Muscle of back (tissue), 13 donors: ENCODE measurements at places on chromosomes 4 and X.

GRCh38 chrX:84187533-84188319 lies at the start of gene RPS6KA6:
RPS6KA6 (minus strand) TSS chrX:84188199; CDS start chrX:84187899, 300 bp downstream.
- peak; percentile 25 for DNase-seq

- no peak for DNase-seq
These were observed 56.1 kb upstream of the CCDC149 start for GRCh38 chr4:24968992-24969391.

GRCh38 chrX:38275615-38276014 lies 51.7 kb downstream of the RPGR start:
- no peak for DNase-seq

DNA sequence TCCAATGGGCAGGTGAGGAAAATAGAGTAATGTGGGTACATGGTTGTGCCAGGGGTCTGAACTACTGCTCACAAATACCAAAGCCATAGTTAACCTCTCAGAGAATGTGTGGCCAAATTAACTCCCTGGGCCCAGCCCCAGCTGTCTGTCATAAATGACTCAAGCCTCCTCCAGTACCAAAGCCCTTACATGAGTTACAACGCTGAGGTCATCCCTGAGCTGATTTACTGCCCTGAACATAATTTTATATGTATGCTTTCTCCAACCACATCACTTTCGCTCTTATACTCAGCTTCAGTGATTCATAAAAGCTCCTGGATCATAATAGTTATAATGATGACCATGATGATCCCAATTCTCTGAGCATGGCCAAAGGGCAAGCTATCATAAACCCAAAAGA lies 283.9 kb downstream of the NKX6-1 start:
- no peak for DNase-seq

- DNase-seq: no peak
These were observed 136.8 kb downstream of the TECRL start for GRCh38 chr4:64272432-64272831.

DNA sequence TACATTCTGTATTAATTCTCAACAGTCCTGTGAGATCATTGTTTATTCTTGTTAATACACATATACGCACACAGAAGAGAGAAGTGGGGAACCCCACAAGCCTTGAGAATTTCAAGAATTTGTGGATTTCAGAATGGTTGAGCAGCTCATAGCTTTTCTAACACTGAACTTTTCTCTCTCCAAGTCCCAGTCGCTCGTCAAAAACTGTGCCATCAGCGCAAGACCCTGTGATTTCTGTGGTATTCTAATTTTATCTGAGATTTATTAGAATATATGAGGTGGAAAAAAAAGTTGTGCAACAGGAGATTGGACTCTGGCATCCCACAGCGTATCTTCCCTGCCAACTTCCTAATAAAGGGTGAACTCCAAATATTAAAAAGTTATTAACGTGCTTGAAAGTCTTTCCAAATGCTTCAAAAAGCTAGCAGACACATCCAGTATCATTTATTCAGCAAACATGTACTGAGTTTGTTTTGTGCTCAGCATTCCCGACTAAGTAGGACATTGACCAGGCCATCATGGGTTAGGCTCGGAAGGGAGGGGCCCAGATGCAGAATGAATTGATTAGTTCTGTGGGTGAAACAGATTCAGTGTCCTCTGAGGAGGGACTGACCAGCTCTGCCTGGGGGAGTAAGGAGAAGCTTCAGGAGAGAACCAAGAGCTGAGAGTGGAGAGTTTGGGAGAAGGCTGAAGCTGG lies 165.6 kb downstream of the CBR4 start:
- peak; percentile 53 for DNase-seq

DNA sequence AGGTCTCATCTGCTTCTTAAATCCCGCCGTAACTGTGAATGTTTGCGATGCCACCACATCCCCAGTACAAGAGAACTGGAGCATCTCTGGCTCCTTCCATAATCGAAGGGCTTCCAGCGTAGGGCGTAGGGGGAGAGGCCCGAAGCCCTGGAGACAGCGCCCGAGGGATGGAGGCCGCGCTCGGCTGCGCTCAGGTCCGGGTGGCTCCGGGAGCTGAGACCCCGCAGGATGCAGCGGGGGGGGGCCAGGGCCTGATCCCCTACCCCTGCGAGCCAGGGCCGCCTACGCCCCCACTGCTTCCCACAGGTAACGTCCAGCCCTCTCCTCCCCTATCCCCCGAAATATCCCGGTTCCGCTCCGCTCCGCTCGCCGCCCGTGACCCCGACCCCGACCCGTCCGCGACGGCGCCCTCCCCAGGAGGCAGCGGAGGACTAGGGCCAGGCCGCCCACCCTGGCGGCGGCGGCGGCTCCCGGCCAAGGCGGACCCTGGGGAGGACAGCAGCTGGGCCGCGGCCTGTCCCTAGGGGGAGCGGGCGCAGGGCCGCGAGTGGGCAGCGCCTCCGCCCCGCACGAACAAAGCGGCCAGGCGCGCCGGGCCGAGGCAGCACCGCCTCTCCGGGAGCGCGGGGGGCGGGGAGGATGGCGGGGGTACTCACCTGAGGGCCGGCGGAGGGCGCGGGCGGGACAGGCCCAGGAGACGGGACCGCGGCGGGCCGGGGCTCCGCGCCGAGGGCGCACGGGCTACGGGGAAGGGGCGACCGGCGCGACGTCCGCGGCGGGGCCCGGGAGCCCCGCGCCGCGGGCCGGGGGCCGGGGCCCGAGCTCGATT lies 723 bp downstream of the WDFY3 start:
- DNase-seq: peak; percentile 30

DNA sequence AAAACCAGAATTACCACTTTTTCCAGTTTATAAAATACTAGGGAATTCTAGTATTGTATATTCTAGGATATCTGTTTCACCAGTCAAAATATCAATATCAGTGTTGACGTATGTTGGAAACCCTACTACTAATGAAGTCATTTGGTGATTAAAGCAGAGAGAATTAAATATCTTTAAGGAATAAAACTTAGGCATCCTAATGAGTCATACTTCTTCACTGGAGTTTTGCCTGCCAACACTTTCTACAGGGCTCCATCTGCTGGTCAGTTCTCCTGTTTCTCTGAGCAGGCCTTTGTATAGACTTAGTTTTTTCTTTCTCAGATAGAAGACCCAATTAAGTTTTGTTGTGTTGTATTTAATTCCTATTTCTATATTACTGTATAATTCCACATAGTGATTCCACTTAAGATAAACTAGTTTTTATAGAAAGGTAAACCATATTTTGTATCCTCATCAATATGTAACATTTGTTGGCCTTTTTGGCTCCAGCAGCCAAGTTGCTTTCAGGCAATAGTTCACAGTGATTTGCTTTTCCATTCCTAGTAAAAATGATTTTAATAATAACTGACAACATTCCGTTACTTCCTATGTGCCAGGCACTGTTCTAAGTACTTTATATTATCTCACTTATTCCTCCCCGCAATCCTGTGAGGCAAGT lies 3.5 kb downstream of the AP1AR start:
- DNase-seq: peak; percentile 75

DNA sequence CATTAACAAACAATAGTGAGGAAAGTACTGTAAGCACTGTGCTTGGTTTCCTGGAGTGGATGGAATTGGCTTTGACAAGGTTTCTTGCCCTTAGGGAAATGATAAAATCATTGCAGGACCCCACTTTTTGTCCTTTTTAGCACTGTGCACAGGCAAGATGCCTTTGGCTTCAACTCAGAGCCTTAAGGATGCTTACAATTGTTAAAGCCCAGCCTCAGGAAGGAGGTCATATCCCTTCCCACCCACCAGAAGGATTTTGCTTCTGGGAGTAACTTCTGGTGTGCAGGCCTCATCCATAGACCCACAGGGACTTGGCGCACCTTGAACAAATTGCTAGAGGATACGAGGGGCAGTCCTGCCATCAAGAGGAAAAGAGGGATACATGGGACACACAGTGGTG lies 44.5 kb downstream of the STARD8 start:
- no peak for DNase-seq

DNA sequence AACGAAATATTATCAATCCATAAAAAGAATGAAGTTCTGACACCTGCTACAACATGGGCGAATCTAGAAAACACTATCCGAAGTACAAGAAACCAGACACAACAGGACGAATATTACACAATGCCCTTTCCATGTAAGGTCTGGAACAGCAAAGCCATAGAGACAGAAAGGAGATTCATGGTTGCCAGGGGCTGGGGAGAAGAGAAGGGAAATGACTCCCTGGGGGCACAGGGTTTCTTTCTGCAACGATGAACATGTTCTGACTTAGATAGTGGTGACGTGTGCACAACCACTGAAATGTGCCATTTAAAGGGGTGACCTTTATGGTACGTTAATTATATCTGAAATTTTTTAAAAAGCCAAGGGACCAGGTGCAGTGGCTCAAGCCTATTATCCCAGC lies 28.3 kb downstream of the GPR143 start:
- no peak for DNase-seq
